ENCODE measurements at places on chromosomes 7 and 10.

DNA sequence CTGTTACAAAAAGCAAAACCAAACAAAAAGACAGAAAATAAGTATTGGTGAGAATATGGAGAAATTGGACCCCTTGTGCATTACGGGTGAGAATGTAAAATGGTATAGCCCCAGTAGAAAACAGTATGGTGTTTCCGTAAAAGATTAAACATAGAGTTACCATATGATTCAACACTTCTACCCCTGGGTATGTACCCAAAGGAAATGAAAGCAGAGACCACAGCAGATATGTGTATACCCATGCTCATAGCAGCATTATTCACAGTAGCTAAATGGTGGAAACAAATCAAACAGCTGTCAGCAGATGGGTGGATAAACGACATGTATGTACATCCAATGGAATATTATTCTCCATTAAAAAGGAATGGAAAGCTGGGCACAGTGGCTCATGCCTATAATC is 42.4 kb downstream of the STARD3NL start:
- no peak for DNase-seq

DNA sequence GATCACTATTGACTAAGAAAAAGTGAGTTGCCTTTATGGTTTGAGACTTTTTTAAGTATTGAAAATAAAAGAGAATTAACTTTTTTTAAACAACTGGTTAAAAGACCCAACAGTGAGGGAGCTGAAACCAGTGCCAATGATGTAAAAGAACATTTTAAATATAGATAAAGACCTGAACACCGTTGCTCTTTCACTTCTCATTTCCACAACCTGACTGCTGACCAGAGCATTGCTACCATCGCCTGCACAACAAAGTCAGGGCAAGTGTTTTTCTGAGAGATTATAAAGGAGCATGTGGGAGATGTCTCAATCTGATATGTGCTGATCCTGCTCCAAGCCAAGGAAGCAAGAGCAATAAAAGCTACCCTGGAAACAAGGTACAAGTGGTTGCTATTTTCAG is 34.7 kb downstream of the IMMP2L start:
- DNase-seq = no peak

DNA sequence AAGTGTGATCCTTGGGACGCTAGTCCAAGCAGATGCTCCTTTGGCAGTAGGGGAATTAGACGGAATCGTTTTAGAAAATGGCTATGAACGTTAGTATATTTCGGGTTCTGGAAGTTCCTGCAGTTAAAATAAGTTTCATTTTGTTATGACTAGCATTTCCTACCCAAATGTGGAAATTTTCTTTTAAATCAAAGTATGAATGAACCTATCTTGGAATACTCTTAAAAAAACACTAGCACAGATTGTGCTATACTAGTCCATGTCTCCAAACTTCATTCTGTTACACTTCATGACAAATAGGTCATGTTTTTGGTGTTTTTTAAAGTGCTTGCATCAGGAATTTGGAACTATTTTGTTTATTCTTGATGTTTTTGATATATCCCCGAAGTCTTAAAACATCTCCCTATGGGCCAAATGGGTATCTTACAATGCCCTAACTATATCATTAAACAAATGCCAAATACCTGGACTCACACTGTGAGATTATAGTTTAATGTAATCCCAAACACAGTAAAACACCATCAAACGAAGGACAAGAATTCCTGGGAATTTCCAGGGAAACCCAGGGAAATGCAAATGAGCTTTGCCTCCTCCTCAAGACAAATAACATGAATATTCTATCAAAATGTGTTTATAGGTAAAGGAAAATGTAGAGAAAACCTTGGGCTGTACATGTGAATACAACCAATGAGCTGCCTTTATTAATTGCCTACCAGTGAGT is 75.9 kb upstream of the PTPRZ1 start:
- no peak for DNase-seq

DNA sequence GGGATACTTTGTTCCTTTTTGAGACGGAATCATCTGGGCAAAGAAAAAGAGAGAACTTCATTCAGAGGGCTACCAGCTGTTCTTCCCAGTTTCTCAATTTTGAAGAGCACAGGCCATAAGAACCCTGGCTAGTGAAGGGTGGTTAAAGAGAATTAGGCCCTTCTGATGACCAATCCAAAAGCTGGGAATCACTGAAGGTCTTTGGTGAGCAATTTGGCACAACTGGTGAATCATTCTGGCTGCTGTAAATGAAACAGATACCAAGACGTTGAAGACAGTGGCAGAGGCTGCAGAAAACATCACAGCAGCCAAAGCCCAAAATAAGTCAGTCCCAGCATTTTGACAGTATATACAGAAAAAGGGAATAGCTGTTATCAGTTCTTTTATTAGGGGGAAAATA is 5.1 kb downstream of the RAPGEF5 start:
- peak; percentile 31 for DNase-seq

DNA sequence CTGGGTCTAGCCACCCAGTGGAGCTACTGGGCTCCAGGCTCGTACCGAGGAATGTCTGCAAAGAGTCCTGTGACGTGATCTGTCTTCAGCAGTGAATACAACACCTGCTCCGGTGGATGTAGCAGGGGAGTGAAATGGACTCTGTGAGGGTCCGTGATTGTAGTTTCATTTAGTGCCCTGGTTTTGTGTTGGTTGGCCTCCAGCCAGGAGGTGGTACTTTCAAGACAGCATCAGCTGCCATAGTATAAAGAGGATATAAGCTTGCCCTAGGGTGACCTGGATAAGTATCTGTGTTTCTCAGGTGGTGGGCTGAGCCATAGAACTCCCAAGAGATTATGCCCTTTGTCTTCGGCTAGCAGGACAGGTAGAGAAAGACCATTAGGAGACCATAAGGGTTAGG is 24.6 kb upstream of the WNT2 start:
- DNase-seq = no peak

DNA sequence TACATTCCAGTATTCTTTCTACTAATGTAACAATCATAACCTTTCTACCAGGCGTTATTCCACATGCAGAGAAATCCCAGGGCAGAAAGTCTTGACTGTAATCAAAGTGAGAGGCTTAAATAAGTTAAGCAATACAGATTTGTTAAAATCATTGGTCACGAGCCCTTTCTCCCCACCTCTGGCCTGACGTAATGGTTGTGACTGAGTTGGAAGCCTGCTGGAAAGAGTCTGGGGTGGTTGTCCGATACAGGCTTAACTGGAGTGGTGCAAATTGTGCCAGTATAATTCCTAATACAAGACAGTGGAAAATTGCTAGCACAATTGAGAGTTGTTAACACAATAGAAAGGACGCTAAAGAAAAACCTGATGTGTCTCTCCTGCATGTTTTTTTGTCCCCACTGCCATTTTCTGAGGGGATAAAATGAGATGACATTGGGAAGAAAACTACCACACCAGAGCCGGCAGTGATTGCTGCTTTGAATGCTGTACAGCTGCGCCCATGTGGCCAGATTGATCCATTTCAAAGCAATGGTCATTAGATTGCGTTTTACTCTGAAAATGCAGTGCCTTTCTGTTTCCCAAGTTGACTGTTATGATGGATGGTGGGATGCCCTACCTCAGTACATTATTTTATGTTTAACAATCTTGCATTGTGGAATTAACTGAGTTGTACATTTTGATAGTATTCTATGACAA is 190.8 kb downstream of the POU6F2 start:
- no peak for DNase-seq

GRCh38 chr7:17031906-17032551 is 150.2 kb upstream of the AGR3 start:
- DNase-seq = no peak

- DNase-seq = peak; percentile 20
Observed at GRCh38 chr7:88226886-88227516, 7.2 kb upstream of the SRI start.

DNA sequence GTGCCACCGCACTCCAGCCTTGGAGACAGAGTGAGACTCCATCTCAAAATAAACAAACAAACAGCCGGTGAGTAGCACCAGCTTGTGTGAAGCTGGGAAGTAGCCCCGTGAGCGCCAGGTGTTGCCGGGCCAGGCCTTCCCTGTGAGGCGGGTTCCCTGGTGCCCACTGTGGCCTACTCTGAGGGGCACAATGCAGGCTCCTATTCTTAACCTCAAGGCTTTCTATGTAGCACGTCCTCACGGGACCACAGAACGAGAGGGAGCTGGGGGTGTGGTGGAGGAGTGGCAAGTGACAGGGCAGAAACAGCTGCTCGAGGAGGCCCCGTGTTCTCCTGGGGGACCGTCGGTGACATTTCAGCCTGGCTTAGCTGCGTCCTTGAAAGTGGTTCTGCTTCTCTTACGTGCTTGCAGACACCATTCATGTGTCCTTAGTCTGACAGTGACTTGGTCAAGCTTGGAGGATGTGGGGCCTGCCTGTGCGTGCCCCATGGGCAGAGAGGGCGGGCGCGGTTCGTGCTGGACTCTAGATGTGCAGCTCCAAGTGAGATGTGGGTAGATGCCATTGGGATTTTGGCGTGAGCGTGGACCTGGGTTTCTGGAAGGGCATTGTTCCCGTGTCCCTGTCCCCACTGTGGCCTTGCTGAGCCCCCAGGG is 116.6 kb downstream of the NKX6-2 start:
- no peak for DNase-seq

- no peak for DNase-seq
Observed at GRCh38 chr10:132117146-132117545, 51.4 kb downstream of the JAKMIP3 start.

GRCh38 chr7:141290973-141291372 is 217.1 kb downstream of the TMEM178B start:
- no peak for DNase-seq

DNA sequence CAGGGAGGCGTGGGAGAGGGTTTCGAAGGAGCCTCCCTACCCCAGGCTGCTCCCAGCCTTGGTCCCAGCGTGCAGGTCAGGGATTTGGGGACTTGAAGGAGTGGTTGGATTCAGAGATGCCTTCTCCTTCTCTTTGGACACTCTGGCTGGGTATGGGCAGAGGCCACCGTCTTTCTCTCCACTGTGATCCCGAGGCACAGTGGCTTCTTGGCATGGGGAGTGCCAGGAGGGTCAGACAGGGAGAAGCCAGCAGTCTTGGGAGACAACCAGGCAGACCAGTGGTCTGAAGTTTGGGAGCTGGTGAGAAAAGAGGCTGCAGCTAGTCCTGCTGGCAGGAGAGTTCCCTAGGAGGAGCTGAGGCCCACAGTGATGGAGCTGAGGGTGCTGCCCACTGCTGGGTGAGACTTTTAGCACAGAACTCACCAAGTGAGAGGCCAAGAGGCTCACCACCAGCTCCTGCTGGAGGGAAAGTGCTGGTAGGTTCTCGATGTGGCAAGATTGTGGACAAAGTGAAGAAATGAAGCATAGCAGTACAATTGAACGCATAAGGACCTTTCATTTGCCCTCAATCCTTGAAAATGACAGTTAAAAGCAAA is 35.2 kb upstream of the WDFY4 start:
- peak; percentile 36 for DNase-seq

DNA sequence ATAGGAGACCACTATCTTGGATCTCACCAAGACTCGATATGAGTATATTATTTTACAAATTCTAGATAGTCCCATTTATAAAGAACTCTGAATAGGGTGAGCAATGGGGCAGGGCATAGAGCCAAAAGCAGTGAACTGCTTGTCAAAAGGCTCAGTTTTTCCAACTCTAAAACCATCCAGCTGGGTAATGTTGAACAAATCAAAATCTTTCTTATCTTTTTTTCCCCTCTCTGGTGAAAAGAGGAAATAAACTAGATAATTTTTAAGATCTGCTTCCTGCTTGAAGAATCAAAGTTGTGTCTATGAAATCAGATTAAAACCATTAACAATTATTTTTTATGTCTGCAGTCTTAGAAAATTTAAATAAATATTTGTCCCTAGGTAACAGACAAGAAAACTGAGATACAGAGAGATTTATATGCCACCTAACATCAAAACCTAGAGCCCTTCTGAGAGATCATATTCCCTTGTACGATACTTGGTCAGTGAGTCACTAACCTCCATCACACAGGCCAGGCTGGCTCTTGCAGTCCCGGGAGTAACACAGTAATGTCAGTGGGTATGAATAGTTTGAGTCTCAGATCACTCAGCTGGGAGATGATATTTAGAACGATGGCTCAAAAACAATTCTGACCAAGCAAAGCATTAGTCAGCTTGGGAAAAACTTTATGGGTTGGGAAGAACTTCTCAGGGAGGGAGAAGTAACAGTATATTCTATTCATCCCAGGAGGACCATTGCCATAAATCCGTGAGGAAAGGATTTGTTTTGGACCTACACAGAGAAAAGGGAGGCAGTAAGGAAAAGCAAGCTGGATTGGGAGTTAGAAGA is 178.8 kb downstream of the REEP3 start:
- DNase-seq = peak; percentile 98

- DNase-seq = no peak
Observed at GRCh38 chr10:72417971-72418370, 63.3 kb upstream of the DNAJB12 start.

DNA sequence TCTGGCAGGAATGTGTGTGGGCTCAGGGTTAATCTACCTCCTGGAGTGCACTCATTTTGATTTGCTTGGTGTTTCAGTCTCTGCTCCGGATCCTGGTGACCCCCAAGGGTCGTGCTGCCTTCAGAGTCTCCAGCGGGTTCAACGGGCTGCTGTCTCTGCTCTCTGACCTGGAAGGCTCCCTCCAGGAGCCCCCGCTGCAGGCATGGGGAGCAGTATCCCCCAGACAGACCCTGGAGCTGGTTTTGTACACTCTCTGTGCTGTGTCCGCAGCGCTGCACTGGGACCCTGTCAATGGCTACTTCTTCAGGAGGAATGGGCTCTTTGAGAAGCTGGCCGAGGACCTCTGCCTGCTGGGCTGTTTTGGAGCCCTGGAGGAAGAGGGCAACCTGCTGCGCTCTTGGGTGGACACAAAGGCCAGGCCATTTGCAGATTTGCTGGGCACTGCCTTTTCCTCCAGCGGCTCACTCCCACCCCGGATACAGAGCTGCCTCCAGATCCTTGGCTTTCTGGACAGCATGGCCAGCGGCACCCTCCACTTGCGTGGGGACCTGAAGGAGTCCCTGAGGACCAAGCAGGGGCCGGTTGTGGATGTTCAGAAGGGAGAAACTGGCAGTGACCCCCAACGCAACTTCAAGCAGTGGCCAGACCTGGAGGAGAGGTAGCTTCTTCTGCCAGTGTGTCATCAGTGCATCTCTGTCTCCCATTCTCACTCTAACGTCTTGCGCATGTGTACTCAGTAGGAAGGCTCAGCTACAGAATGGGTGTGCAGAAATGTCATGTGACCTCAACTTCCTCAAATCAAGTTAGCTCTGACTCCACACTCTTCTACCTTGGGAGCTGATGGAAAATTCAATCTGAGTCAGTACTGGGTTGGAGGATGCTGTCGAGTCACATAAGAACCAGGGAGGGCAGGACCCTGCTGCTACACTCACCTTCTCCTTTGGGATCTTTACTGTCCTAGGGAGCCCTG is 58.5 kb downstream of the WDFY4 start:
- no peak for DNase-seq

DNA sequence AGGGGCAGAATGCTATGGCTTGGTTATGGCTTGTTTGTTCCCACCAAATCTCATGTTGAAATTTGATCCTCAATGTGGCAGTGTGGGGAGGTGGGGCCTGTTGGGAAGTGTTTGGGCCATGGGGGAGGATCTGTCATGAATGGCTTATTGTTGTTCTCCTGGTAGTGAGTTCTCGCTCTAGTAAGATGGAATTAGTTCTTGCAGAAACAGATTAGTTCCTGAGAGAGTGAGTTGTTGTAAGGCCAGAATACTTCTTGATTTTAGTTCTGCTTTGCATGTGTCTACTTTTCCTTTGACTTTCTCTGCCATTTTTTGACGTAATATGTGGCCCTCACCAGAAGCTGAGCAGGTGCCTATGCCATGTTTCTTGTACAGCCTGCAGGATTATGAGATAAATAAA is 188.2 kb downstream of the KIF20B start:
- DNase-seq = no peak
